ENCODE measurements at places on chromosomes 5 and 9. TPM values are rescaled to one million over a fixed set of nuclear protein-coding genes. Genes with fewer than 3 reads are reported as not detected.

The CACNA1B gene
- 0.42 TPM for total RNA-seq

The ZFP2 gene
- 2.3 TPM for total RNA-seq

The FOXD4 gene
- 0.32 TPM for total RNA-seq

The NUDT2 gene
- 15.0 TPM for total RNA-seq

DNA sequence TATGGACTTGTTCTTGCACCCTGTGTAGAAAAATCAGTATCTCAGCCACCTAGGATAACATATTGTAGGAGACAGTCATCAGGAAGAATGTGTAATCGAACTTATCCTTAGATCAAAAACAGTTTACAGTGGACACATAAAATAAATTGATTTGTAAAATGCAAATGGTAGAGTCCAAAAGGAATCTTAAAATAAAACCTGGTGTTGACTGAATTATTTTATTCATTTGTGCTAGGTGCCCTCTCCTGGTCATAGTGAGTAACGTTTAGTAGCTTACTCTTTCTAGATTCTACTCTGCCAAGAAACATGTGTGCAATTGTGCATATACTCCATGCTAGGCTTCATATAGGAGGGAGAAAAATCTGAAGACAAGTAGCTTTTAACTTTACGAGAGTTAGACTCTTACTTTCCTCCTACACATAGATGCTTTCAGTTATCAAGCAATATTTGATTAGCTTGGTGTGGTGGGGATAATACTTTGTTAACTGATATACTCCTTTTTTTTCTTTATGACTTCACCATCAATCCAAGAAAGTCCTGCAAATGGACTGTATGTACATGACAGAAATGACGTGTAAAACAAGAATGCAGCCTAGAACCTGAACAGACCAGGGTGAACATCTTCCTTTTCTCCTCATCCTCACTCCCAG lies 23.7 kb upstream of the LOX start:
- H3K36me3 ChIP-seq, result no peaks in the 10 kb centered on the region
- H3K4me1 ChIP-seq, result no peaks in the 10 kb centered on the region
- no peaks in the 10 kb centered on the region for H3K27me3 ChIP-seq

GRCh38 chr9:76101947-76102346 lies 211.5 kb downstream of the PCSK5 start:
- peaks cover 9% of the 10 kb centered on the region for H3K36me3 ChIP-seq
- H3K27ac ChIP-seq, result no peak overlapping the region
- DNase-seq, result no peak
- H3K27me3 ChIP-seq, result no peaks in the 10 kb centered on the region

- no peak for DNase-seq
- H3K36me3 ChIP-seq, result peaks cover 6% of the 10 kb centered on the region
- no peak overlapping the region for H3K27ac ChIP-seq
- no peaks in the 10 kb centered on the region for H3K27me3 ChIP-seq
- peaks cover 68% of the 10 kb centered on the region for H3K4me1 ChIP-seq
These were observed 7.7 kb downstream of the EHMT1 start for GRCh38 chr9:137626464-137626863.

GRCh38 chr9:93033531-93033930 lies 25.0 kb upstream of the SUSD3 start:
- H3K27ac ChIP-seq, result no peak overlapping the region
- H3K27me3 ChIP-seq, result no peaks in the 10 kb centered on the region
- no peaks in the 10 kb centered on the region for H3K4me1 ChIP-seq
- DNase-seq, result no peak

GRCh38 chr9:131986089-131986488 lies 93.6 kb downstream of the MED27 start:
- no peaks in the 10 kb centered on the region for H3K36me3 ChIP-seq
- H3K4me3 ChIP-seq, result no peak overlapping the region
- peaks cover 10% of the 10 kb centered on the region for H3K4me1 ChIP-seq
- no peaks in the 10 kb centered on the region for H3K27me3 ChIP-seq
- H3K27ac ChIP-seq, result no peak overlapping the region

DNA sequence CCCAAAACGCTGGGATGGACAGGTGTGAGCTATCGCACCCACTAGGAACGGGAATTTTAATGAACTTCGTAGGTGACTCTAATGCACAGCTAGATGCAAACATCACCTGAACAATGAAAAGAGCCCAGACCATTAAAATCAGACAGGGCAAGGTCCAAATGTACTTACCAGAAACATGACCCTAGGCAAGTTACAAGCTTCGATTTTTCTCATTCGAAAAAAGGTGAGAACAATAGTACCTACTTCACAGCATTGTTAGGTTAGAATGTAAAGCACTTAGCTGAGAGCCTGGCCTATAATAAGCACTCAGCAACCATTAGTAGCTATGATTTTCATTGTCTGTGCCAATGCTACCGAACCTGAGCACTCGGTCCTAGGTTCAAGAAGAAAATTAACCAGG lies 5.8 kb upstream of the KLHL3 start:
- H3K4me3 ChIP-seq, result no peak overlapping the region
- DNase-seq, result no peak
- no peak overlapping the region for H3K27ac ChIP-seq
- H3K27me3 ChIP-seq, result no peaks in the 10 kb centered on the region

DNA sequence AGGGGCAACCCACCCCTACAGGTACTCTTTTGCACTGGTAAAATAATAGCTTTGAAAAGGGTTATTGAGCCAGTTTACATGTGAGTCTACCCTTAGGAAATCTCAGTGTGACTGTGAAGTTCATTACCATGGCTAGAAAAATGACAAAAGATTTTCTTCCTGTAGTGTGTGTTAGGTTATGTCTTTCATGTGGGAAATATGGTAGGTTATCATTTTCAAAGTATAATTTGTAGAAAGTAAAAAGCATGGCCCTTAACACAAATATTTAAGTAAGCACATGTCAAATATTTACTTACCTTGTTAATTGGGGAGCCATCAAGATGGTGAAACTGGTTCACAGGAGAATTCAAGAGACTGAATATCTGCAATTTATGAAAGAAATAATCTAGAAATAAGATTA lies 37.3 kb upstream of the PLPP1 start:
- no peak overlapping the region for H3K27ac ChIP-seq
- H3K27me3 ChIP-seq, result no peaks in the 10 kb centered on the region
- no peaks in the 10 kb centered on the region for H3K36me3 ChIP-seq
- H3K4me1 ChIP-seq, result peaks cover 27% of the 10 kb centered on the region
- no peak for DNase-seq
- H3K4me3 ChIP-seq, result no peak overlapping the region

DNA sequence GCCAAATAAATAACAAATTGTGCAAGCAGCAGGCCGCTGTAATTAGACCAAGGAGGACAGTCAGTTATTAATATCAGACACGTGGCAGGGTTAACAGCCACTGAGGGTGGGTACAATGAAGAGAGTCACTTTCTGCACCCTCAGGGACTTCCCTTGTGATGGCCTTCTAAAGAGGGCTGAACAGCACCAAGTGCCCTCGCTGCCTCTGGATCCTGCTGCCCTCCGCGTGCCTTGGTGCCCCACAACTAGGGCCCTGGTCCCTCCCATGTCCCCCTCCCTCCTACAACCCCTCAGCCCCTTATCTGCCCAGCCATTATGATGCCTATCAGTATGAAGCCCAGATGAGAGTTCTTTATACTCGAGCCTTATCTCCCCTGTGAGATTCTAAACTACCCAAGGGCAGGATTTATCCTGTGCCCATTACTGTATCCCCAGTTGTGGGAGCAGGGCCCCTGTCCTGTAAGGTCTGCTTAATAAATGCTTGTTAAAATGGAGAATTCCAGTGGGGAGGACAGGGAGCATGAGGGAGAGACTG lies 37.3 kb downstream of the PCDH1 start:
- DNase-seq, result no peak
- peak overlapping the region; percentile 45 for H3K27ac ChIP-seq

DNA sequence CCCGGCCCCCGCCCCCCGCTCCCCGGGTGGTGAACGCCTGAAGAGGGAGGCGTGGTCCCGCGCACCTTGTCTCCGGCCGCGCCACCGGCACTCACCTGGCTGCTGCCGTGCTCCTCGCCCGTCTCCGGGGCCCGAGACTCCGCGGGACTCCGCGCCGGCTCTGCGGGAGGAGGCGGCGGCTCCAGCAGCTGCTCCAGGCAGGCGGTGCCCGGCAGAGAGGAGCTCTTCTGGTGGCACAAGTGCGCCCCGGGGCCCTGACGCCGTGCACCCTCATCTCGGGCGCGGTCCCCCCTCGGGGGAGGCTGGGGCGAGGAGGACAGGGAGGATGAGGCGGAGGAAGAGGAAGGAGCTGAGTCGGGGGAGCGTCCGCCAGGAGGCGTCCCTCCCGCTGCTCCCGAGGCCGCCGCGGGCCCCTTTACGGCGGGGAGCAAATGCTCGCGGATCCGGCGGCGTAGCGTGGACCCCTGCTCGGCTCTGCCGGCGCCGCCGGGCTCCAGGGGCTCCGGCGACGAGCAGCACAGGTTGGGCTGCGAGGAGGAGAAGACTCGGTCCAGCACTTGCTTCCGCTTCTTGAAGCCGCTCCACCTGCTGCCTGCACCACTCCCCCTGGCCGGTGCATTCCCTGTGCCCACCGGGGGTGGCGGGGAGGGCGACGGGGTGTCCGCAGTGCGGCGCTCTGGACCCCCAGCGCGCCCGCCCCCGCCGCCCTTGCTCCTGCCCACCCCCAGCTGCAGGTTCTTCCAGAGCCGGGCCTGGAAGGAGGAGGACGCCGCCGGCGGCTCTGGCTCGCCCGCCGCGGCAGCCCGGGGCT lies 928 bp downstream of the MCTP1 start:
- peak overlapping the region; percentile 63 for H3K4me3 ChIP-seq
- H3K4me1 ChIP-seq, result peaks cover 20% of the 10 kb centered on the region
- DNase-seq, result no peak
- no peaks in the 10 kb centered on the region for H3K27me3 ChIP-seq
- no peaks in the 10 kb centered on the region for H3K36me3 ChIP-seq

DNA sequence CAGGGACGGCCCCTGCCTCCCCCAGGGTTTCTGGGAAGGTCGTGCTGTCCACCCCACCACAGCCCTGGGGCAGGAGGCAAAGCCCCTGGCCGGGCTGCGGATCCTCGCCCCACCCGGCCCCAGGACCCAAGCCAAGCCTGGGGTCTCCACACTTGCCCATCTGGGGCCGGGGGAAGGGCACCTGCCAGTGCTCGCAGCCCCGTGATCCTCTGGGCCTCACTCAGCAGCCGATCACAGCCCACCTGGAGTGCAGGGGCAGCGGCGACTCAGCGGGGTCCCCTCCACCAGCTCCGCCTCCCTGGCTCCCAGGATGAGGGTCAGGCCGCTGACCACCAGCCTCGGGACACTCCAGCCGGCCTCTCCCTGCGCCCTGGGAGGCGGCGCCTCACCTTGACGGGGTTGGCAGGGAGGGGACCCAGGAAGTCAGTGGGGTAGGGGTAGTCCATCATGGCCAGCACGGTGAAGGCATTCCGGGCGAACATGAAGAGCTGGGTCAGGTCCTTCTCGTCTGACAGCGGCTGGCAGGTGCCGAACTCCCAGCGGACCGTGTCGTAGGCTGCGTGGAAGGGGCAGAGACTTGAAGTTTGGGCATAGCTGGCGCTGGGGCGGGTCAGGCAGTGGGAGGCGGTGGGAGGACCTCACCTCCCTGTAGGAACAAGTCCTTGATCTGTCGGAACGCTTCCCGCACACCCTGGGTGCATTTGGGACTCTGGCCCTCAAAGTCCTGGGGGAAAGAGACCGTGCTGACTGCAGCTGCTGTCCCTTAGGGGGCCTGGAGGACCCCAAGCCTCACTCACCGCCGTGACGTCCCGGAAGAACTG lies 1.8 kb downstream of the DPP7 start:
- no peak overlapping the region for H3K27ac ChIP-seq
- no peak for DNase-seq
- H3K4me1 ChIP-seq, result peaks cover 18% of the 10 kb centered on the region
- no peak overlapping the region for H3K4me3 ChIP-seq

- H3K4me1 ChIP-seq, result peaks cover 12% of the 10 kb centered on the region
- no peak overlapping the region for H3K27ac ChIP-seq
- no peak overlapping the region for H3K4me3 ChIP-seq
- H3K27me3 ChIP-seq, result no peaks in the 10 kb centered on the region
These were observed 9.1 kb upstream of the ANKH start for GRCh38 chr5:14880688-14881087.

GRCh38 chr5:51395666-51396356 lies 12.6 kb downstream of the ISL1 start:
- peaks cover 8% of the 10 kb centered on the region for H3K4me1 ChIP-seq
- H3K27ac ChIP-seq, result no peak overlapping the region
- H3K27me3 ChIP-seq, result no peaks in the 10 kb centered on the region
- no peak for DNase-seq
- no peaks in the 10 kb centered on the region for H3K36me3 ChIP-seq

- DNase-seq, result no peak
- H3K27ac ChIP-seq, result no peak overlapping the region
- H3K36me3 ChIP-seq, result no peaks in the 10 kb centered on the region
These were observed 100.8 kb upstream of the DHFR start for GRCh38 chr5:80755626-80756025.

DNA sequence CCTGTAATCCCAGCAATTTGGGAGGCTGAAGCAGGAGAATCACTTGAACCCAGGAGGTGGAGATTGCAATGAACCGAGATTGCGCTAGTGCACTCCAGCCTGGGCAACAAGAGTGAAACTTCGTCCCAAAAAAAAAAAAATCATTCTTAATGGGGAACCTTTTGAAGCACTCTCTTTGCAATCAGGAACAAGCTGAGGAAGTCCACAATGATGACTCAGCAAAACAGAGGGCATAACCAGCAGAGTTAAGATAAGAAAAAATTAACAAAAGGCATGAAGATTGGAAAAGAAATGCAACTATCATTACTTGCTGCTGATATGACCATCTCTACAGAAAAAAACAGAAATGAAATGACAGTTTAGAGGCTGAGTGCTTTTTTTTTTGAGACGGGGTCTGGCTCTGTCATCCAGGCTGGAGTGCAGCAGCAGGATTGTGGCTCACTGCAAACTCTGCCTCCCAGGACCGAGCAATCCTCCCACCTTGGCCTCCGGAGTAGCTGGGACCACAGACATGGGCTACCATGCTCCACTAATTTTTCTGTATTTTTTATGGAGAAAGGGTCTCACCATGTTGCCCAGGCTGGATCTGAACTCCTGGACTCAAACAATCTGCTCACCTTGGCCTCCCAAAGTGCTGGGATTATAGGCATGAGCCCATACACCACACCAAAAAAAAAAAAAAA lies 88.0 kb downstream of the FNBP1 start:
- no peak for DNase-seq
- H3K36me3 ChIP-seq, result peaks cover 21% of the 10 kb centered on the region
- H3K4me3 ChIP-seq, result no peak overlapping the region
- H3K4me1 ChIP-seq, result peaks cover 37% of the 10 kb centered on the region
- no peaks in the 10 kb centered on the region for H3K27me3 ChIP-seq
